ENCODE measurements at places on chromosomes 4 and X.
A peak's percentile ranks its signal among the peaks of the same experiment; 100 is the strongest.

DNA sequence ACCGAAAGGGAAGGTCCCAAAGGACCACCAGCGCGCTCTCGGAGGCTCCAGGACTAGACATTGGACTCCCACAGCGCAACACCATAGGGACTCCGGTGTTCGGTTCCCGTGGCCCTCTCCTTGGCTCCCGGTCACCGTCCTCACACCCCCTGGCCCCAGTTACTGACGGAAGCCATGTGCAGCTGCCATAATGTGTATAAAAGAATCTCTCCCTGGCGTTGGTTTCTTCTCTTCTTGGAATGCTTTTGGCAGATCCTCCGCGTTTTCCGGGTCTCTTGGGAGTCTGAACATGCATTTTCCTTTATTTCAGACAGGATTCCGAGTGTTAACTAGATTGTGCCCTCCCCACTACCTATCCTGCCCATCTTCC is 69.8 kb downstream of the FBXO8 start:
- DNase-seq, result no peak

GRCh38 chr4:5276475-5277075 is 225.3 kb downstream of the STK32B start:
- no peak for DNase-seq

DNA sequence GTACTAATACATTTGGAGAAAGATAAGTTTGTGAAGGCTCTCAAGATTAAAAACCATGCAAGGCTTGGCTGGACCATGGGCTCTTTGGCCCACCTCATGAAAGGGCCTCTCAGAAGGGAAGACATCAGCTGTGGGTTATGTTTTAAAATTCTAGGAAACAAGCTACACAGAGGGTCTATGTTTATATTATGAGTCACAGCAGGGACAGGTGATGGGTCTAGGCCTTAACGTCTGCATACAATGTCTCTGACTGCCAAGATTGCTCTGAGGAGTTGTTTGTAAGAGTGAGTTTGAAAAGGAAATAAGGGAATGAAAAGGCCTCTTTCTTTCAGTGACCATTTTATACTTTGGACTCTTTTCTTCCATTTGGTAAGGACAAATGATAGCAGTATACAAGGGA is 77.0 kb upstream of the ARMCX2 start:
- no peak for DNase-seq

GRCh38 chr4:86939729-86940575 is 5.1 kb downstream of the AFF1 start:
- DNase-seq, result peak; percentile 59

GRCh38 chr4:71184195-71184781 is 154.5 kb upstream of the SLC4A4 start:
- DNase-seq, result peak; percentile 63

- peak; percentile 30 for DNase-seq
Measured at GRCh38 chr4:141731481-141731880, 95.1 kb downstream of the IL15 start.

GRCh38 chr4:128916832-128917231 is 107.3 kb downstream of the JADE1 start:
- DNase-seq, result no peak

GRCh38 chr4:15587649-15588048 is 67.5 kb downstream of the FBXL5 start:
- peak; percentile 78 for DNase-seq

DNA sequence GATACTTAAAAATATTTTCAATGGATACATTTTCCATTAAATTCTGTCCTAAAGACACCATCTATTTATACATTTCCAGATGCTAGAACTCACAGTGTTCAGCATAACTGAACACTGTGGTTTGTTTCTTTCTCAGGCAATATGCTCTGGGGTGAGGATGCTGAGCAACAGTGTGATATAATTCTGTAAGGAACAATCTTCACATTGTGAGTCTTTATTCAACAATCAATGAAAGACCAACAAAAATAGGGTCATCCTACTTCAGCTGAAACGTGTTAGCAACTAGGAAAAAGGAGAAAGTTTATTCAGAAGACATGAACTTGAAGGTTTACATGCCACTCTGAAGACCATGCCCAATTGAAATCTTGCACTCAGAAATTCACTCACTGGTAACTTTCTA is 284.8 kb downstream of the UNC5C start:
- DNase-seq, result no peak

GRCh38 chr4:148273501-148273986 is 168.7 kb downstream of the NR3C2 start:
- no peak for DNase-seq

DNA sequence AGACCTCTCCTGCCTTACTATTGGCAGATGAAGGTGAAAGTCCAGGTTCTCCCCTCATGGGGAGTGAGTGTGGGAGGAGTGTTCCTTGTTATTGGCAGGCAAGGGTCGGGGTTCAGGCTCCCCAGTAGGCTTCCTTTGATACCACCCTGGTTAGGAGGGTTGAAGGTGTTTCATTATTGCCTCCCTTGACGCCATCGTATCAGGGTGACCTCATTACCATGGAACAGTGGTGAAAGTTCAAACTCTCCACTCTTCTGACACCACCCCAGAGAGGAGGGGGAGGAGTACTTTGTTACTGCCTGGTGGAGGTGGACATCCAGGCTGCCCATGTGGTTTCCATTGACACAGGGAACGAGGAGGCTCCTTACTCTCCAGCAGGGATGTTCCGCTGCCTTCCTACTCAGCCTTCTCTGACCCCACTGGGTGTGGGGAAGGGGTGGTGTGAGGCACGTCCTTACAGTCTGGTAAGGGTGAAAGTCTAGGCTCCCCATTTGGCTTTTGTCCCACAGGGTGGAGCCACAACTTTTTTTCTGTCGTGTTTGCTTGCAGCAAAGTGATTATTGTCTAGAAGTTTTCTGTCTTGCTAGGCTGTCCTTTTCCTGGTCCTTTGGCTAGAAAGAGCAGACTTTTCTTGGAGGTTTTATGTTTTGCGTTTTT is 37.2 kb upstream of the USP9X start:
- DNase-seq, result peak; percentile 9
